Right renal pelvis (tissue), 4 donors: ENCODE measurements at places on chromosomes 16 and 17. TPM values are rescaled to one million over a fixed set of nuclear protein-coding genes. Genes with fewer than 3 reads are reported as not detected.

GRCh38 chr17:72422505-72423285 lies 301.9 kb downstream of the SOX9 start:
- no peak for DNase-seq

- DNase-seq, result peak; percentile 55
These were observed 1.5 kb upstream of the BAIAP3 start for GRCh38 chr16:1331712-1332617.

DNA sequence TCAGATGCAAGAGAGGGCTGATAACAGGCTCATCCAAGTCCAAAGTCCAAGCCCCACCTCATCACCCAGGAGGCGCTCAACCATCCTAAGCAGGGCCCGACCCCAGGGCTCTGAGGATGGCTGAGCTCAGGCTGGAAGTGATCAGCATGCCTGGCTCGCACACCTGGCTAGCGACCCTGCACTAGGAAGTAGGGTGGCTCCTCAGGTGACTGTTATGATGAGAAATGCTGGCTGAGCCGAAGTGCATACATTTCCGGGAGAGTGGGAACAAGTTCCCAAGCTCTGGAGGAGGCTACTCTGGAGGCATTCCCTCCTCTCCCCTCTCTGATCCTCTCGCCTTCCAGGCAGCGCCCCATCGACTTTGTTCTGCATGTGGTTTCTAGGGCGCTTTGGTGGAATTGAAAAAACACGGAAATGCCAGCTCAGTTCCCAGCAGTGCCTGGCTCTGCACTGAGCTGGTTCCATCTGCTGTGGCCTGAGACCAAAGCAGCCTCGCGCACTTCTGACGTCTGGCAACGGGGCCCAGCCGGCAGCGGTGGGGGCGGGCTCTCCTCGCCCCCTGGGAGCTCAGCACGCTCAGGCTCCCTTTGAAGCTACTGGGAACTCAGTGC lies 130.3 kb downstream of the IRF8 start:
- DNase-seq, result no peak

GRCh38 chr17:71023249-71024030 lies 854.1 kb downstream of the KCNJ2 start:
- peak; percentile 67 for DNase-seq

TP53TG3 gene
- not detected for polyA plus RNA-seq

GRCh38 chr17:79091226-79091670 lies 16.6 kb downstream of the ENGASE start:
- DNase-seq, result no peak

- no peak for DNase-seq
These were observed 498 bp downstream of the LRRC37B start for GRCh38 chr17:32007463-32008298.

TNRC6A gene
- polyA plus RNA-seq, result 53.6 TPM

RNF135 gene
- polyA plus RNA-seq, result 19.6 TPM

GRCh38 chr17:78179372-78179771 lies 7.5 kb downstream of the TK1 start:
- DNase-seq, result no peak

- DNase-seq, result no peak
These were observed 10.5 kb upstream of the RBFOX3 start for GRCh38 chr17:79621151-79621943.

- no peak for DNase-seq
These were observed 344.3 kb downstream of the WWOX start for GRCh38 chr16:78443542-78444364.

DNA sequence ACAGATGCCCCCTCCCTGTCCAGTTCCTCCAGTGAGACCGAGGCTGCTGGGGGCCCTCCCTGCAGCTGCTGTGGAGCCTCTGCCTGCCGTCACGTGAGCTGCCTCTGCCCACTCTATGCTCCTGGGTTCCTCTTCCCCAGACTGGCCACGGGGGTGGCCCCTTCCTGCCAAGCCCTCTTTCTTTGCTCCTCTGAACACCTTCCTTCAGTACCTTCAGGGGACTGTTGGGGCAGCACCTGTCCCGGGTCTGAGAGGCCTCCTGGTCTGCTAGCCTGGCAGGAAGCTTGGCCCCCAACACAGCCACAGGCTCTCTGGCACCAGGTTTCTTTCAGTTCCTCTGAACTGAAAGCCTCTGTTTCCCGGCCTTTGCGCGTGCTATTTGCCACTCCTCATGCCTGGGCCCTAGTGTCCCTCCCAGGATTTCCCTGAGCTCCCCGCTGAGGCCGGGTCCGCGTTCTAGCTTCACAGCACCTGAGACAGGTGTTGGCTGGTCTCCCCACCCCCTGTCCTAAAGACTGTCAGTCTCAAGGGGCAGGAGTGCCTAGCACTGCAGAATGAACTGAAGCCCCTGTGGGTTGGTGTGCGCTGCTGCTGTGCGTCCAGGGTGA lies 6.6 kb upstream of the ATP6V0C start:
- DNase-seq, result no peak

DNA sequence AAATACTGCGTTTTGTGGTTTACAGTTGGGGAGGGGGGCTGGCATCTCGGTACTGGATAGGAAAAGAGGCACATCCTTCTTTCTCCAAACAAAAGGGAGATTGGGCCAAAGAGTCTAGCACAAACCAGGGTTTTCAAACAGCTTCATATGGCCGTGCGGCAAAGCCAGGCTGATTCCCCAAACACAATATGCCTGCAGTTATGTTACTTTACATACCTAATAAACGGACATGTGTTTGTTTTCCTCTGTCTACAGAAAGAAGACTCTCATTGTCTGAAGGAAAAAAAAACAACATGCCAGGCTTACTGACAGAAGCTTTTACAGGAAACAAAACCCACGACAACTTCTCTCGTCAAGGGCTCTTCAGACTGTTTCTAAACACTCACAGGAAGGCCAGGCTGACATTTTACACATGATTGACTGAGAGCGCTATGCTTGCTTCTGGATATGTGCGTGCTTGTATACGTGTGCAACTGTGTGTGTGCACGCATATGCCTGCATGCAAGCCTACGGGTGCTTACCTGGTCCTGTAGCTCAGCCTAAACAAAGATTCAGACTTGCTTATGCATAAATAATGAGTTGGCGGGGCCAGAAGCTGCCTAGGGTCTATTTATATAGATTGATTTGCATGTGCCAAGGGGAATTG lies 461.0 kb upstream of the C16orf82 start:
- DNase-seq, result no peak

- DNase-seq, result no peak
These were observed 1023.4 kb upstream of the RBFOX1 start for GRCh38 chr16:6309271-6309670.

DNA sequence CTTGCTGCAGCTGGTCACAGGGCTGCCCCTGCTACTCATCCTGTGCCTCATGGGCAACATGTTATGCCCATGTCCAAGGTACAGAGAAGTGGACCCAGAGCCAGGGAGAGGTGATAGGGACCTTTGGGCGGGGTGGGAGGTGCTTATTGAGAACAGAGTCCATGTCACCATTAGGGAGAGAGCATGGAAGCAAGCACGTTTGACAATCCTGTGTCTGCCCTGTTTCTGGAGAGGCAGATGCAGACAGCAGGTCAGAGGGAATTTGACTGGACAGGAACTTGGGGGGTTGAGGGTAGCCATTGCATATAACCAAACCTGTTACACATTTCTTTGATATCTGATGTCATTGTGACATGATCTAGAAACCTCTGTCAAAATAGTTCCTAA lies 14.3 kb upstream of the ARL4D start:
- no peak for DNase-seq

GPR179 gene
- 0.06 TPM for polyA plus RNA-seq

GRCh38 chr17:6496116-6496481 lies 51.8 kb downstream of the PIMREG start:
- DNase-seq, result peak; percentile 48

- DNase-seq, result no peak
These were observed 64.0 kb downstream of the NT5M start for GRCh38 chr17:17366941-17367875.

DNA sequence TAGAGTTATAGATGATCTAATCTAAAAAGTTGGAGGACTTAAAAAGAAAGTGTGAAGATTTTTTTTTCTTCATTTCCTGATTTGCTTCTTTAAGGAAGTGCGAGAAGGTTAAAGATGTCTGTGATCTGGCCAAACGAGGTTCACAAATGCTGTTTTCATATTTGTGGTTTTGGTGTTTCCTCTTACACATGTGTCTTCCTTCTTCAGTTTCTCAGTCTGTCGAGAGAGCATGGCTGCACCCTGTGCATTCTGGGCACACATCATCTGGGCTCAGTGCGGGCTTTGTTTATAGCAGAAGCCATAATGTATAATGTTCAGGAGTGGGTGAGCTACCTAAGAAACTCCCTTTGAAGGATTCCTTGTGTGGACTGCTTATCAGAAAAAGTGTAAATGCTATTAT lies 260.4 kb upstream of the TBX2 start:
- no peak for DNase-seq

DNA sequence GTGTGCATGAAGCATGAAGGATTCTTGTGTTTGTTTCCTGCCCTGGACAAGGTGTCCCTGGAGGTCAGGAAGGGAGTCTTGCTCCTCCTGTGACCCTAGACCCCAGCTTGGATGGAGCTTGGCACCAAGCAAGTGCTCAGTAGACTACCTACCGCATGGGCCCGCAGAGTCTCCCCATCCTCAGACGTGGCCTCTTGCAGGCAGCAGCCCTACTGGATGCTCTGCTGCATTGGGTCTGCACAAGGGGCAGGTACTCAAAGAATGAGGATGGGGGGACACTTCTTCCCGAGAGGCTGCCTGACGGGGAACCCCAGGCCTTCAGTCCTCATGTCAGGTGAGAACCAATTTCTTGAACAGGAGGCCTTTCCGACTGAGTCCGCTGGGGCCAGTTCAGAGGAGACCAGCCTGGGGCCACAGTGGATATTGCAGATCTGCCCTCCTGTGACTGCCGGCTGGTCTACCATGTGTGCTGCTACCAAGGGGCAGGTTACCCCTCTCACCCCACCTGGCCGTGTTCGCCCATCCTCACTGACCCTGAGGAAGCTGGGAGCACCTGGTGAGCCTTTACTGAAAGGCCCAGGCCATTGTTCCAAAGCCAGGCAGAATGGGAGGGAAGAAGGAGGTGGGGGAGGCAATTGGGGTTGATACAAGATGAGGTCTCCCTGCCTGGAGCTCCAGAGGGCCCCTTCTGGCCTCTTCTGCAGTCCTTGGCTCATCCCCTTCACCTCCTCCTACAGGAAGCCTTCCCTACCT lies 206.3 kb downstream of the RAB11FIP4 start:
- DNase-seq, result no peak

- no peak for DNase-seq
These were observed 12.6 kb upstream of the SLC12A3 start for GRCh38 chr16:56852401-56852730.

DNA sequence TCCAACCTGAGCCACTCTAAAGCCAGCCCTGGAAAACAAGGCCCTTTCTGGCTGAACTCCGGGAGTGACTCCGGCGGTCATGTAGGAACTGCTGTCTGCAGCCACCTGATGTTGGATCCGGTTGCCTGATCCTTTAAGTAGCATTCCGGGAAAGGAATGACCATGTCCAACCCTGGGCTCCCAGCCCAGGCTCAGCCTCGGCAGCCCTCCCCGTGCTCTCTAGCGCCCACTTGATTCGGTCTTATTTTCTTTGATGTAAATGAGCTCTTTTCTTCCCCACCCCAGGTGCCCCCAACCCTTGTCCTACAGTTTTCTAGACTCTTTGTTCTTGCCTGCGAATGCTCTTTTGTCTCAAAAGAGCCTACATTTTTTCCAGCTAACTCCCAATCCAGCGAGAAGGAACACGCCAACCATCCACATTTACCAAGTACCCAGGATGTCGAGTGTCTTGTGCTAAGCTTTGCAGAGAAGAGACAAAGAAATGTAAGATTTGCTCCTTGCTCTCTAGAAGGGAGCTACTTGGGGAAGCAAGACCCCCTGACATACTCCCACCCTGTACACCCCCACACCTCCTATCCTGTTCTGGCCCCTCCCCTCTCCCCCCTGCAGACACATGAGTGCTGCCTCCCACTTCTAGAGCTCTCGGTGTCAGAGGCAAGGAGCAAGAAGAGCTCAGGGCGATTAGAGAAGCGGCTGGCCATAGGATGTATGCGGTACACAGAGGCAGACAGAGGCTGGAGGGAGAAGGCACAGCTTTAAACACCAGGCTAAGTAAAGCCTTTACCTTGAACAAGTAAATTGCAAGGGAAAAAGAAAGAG lies 53.8 kb downstream of the COG7 start:
- no peak for DNase-seq

DNA sequence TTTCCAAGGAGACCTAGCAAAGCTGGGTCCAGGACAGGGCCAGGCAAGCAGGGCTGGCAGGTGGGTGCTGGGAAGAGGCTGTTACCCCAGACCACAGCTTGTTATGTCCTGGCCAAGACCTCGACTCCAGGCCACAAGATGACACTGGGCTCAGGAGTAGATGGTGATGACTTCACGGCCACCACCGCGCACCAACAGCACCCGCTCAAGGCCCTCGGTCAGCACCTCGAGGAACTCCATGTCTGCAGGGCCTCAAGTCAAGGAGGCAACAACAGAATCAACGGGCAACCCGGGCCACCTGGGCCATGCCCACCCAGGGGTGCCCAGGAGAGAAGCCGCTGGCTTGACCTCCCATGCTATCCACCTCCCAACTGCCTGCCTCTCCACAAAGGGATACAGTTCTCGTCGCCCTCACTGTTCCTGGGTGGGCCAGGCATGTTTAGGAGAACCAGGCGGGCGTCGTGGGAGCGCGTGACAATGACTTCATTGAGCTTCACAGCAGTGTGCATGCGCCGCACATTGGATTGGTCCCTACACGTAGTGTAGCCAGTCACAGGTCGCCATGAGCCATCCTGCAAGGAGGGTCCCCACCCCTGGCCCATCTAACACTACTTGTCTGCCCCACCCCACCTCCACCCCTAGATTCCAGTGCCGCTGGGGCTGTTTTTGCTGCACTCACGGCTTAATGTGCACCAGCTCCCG lies 921 bp upstream of the LCAT start:
- no peak for DNase-seq

NUPR1 gene
- polyA plus RNA-seq, result 15.4 TPM

DNA sequence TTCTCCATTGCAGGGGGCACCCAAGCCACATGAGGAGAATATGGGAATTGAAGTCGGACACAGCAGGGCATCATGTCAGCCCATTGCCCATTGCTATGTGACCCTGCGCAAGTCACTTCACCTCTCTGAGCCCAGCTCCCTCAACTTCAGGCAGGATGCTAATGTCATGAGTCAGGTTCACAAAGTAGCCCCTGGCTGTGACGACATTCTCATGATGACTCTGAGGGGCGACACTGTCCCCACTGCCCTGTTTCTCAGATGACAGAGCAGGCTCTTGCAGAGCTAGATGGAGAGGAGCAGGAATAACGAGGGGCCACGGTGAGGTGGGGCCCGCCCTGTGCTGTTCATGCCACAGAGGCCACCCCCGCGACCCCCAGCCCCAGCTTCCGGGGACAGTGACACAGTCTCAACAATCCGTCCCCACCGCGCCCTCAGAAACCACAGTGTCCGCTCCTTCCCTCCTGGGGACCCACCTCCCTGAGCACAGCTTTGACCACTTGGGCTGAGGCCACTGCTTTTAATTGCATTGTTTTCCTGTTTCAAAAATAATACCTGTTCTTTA lies 13.2 kb upstream of the ZNF469 start:
- DNase-seq, result no peak

GRCh38 chr17:80921741-80922579 lies 69.7 kb upstream of the CHMP6 start:
- no peak for DNase-seq

MRC2 gene
- polyA plus RNA-seq, result 93.9 TPM

- no peak for DNase-seq
These were observed 4.8 kb upstream of the SHISA9 start for GRCh38 chr16:12896562-12896961.
